ENCODE measurements at places on chromosomes 16 and 17.

- DNase-seq: no peak
Observed at GRCh38 chr16:81107511-81107910, 11.3 kb upstream of the GCSH start.

GRCh38 chr17:29326023-29326813 is 32.3 kb upstream of the NUFIP2 start:
- DNase-seq: no peak

DNA sequence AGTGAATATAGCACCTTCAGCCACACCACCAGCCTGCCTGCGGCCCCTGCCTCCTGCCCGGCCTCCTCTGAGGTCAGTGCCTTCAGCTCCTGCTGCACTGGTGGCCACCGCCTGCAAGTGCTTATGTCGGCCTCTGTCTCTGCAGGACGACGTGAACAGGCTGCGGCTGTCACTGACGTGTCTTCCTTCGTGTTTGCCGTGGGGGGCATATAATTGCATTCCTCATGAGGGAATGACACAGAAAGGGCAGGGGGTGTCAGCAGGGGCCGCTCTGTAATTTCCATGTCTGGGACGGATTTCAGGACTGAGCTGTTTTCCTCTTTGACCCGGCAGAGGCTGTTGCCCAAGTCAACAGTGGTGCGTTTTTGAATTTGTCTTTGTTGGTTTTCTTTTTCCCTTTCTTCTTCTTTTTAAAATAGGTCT is 28.5 kb downstream of the CMIP start:
- no peak for DNase-seq

DNA sequence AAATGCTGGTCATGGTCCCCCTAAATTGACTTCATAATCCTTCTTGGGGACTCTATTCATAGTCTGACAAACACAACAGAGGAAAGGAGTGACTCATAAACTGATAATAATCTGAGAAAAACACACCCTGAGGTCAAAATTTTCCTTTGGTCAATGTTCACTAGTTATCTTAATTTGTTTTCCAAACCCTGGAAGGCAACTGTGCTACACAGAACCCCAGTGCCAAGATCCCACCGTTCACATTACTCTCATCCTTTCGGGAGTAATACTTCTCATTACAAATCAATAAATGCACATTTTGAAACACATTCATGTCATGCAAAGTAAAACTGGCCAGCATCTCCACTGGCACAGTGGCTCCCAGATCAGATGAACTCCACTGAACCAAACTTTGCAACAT is 23.2 kb downstream of the COIL start:
- no peak for DNase-seq

DNA sequence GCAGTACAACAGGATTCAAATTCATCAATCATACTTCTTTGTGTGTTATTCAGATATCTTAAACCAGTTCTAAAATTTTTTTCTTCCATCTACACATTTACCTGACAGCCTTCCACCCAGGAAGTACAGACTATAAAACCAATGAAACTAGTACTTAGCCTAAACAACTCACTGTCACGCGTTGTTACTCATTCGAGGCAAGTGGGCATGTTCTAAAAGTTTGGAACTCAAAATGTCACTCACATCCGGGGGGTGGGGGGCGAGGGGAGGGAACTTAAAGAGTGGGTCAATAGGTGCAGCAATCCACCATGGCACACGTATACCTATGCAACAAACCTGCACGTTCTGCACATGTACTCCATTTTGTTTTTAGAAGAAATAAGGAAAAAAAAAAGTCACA is 90.4 kb upstream of the PLEKHM1 start:
- no peak for DNase-seq

- DNase-seq: no peak
Observed at GRCh38 chr16:56941092-56941491, 9.2 kb downstream of the HERPUD1 start.

- DNase-seq: no peak
Observed at GRCh38 chr17:20989991-20990855, 52.6 kb downstream of the USP22 start.

DNA sequence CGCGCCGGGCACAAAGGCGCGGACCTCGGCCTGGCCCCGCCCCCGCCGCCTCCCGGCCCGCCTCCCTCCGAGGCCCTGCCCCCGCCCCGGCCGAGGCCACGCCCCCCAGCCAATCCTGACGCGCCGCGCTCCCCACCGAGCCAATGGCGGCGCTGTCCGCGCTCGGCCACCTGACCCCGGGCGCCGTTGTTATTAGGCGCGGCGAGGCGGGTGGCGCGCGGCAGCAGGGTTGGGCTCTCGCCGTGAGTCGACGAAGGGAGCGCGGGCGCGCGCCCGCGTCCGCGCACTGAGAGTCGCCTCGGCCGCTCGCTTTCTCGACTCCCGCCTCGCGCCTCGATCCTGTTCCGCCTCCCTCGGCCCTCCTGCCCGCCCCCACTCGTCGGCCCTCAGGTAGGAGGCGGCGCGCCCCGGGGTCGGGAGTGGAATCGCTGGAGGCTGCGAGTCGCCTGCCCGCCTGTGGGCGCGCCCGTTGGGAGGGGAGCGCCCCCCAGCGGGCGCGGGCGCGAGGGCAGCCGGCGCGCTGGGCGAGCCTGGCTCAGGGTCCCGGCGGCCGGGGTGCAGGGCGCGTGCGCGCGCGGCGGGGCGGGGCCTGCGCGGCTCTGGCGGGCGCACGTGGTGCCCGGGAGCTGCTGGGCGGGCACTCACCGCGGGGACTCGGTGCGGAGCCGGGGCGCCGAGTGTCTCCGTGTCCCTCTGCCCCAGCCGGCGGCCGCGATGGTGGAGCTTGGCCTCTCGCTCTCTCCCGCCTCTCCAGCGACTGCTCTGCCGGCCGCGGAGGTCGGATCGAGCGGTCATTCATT is 405 bp upstream of the CBLN1 start:
- DNase-seq: no peak

DNA sequence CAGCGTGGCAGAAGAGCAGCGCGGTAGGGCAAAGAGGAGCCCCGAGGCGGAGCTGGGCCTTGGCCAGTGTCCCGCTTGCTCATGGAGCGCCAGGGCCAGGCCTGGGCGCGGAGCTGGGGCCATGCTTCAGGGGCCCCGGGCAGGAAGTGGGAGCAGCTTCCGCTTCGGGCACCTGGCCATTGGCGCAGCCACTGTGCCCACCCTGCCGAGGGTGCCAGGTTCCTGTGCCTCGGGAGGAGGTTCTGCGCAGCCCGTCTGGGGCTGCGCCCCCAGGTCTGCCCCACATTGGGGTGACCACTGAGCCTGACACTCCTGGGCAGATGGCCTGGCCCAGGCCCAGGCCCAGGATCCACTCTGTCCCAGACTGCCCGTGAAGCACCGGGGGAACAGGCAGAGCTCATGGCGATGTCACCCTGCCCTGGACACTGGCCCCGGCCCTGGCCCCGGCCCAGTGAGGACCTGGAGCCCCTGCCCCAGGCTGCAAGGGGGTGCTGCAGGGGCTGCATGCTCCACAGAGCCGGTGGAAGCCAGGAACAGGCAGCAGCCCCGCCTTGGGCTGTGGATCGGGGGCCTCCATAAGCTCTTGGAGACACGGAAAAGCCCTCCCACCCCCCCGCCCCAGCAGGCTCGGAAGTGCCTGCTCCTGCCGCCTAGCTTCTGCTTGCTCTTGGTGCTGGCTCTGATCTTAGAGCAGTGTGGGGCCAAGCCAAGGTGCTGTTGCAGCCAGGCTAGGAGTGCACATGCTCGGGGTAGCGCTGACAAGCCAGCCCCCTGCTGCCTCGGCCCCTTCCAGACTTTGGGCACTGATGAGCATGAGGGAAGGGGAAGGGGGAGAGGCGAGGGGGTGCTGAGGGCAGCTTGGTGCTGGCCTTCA is 35.9 kb upstream of the FOXJ1 start:
- no peak for DNase-seq

DNA sequence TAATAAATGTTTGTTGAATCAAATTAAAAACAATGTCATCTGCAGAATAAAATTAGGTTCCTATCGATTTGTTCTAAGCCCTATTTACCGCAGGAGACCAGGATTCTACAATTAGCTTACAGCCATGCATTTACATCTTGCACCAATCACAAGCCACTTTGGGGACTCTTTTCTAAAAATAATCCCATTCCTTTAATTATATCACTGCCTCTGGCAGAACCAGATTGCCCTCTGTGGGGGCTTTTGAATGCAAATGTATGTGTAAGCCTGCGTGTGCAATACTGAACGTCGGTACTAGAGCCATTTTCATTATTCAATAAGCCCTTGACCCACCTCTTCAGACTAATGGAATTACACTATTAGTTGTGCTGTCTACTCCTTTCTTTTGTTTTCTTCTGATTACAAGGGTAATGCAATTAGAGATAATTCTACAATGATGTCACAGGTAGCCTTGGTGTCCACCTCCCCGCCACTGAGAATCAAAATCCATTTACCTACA is 391.3 kb upstream of the XYLT1 start:
- no peak for DNase-seq

DNA sequence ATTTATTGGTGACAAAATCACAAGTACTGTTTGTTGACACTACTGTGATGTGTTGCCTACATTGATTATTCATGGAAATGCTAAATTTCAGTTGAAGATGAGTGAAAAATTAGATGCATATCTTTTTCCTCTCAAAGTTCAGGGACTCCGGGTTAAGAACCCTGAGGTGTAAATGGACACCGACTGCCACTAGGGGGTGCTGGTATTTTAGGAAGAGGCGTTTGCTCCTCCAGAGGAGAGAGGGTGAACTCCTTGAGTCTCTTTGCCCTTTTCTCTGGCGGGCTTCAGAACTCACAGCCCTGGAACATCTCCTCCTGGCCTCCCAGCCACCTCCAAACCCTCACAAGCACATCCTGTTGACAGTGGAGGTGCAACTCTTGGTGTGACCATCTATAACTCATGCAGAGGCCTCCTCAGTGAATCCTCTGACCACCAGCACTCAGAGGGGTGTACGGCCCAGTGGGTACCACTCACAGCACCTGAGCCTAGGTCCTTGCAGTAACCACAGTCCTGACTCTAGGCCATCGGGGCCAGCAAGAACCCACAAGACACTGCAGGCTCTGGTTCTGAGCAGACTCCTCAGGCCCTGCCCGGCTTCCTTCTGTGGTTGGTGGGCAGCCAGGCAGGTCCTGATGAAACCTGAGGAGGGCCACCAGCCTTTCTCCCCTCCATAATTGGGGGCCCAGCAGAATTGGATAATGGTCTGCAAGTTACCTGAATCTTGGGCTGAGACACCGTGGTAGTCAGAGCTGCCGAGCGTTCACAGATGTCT is 26.2 kb upstream of the PIK3R5 start:
- peak; percentile 41 for DNase-seq

DNA sequence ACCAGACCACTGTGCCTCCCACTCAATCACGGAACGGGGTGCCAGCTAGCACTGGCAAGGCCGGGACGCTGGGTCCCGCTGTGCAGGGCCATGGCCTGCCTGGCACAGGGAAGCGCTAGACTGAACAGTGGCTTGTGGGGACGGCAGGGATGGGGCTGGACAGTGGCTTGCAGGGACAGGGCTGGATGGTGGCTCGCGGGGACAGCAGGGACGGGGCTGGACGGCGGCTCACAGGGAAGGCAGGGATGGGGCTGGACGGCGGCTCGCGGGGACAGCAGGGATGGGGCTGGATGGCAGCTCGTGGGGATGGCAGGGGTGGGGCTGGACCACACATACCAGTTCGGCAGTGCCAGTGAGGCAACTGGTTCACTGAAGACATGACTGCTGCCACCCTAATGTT is 32.6 kb downstream of the LMF1 start:
- DNase-seq: no peak

GRCh38 chr17:5582209-5583185 is 1.8 kb downstream of the NLRP1 start:
- DNase-seq: no peak

GRCh38 chr17:34171245-34171818 is 83.8 kb upstream of the CCL2 start:
- DNase-seq: peak; percentile 18

- DNase-seq: no peak
Observed at GRCh38 chr16:74304835-74305176, 8.2 kb downstream of the PSMD7 start.

DNA sequence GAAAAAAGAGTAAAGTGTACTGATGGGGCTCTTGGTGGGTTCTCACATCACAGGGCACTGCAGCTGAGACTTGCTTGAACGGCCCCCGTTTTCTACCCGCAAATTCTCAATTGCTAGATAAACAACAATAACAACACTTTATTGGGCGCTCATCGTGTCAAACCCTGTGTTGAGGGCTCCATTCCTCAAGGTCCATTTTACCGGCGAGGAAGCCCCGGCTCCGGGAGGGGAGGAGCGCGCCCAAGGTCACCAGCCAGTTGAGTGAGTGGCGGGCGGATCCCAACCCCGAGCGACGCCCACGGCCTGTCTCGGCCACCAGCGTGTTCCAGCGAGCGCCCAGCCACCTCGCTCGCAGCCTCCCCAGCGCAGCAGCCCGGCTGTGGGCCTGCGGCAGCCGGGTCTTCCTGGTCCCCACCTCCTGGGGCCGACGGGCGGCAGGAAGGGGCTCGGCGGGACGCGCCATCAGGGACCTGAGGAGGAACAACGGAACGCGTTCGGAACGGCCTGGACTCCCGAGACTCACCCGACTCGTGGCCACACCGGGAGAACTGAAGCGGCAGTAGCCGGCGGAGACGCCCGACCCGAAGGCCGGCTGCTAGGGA is 373 bp downstream of the CMC2 start:
- DNase-seq: no peak

DNA sequence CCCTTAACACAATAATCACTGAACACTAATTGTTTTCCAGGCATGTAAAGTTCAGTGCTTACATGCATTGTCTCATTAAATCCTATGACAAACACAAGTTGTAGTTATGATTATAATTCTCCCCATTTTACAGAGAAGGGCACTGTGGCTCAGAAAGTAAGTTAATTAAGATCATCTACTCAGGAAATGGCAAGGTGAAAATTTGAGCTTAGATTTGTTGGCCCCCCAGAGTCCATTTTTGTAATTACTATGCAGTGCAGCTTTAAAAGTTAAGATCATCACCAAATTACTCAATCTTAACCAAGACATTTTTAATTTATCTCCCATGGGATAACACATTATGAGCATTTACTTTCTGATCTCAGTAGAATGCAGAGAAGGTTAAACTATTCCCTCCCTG is 34.2 kb upstream of the CCL1 start:
- no peak for DNase-seq

DNA sequence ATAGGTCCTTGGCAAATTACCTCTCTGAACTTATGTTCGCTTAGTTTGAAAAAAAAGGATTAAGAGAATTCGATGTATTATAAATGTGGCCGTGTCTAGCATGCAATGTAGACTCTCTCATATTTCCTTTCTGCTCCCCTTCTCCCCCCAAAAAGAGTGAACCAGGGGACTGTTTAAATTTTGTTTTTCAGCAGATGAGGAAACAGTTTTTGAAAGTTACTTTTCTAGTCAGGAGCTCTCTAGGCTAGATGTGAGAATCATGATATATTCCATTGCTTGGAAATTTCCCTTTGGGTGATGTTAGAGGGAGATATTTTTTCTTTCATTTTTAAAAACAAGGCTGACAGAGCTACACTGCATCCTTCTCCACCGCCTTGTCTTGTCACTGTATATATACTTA is 1.1 kb upstream of the CDC27 start:
- no peak for DNase-seq

GRCh38 chr17:68052810-68053209 is 17.3 kb downstream of the KPNA2 start:
- DNase-seq: no peak

- no peak for DNase-seq
Observed at GRCh38 chr16:30888856-30889499, 4.9 kb downstream of the BCL7C start.

Data from naive thymus-derived CD4-positive, alpha-beta T cell (primary cell).